ENCODE measurements at places on chromosomes 6 and 20.
A peak's percentile ranks its signal among the peaks of the same experiment; 100 is the strongest.

DNA sequence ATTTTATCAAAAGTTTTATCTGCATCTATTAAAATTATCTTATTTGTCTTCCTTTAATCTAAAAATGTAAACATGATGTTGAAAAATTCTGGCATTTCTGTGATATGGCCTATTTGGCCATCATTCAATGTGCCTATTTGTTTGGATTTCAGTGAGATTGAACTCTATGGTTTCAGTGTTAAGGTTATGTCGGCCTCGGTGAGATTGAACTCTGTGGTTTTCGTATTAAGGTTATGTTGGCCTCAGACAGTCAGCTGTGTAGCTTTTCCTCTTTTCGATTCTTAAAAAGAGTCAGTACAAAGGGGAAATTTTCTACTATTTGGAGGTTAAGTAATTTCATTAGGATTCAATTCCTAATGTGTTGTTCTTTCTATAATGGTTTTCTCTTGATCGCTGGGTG lies 320.6 kb downstream of the PACRG start:
- DNase-seq, result no peak

- DNase-seq, result no peak
Observed at GRCh38 chr20:32356622-32357374, 1.3 kb upstream of the ASXL1 start.

DNA sequence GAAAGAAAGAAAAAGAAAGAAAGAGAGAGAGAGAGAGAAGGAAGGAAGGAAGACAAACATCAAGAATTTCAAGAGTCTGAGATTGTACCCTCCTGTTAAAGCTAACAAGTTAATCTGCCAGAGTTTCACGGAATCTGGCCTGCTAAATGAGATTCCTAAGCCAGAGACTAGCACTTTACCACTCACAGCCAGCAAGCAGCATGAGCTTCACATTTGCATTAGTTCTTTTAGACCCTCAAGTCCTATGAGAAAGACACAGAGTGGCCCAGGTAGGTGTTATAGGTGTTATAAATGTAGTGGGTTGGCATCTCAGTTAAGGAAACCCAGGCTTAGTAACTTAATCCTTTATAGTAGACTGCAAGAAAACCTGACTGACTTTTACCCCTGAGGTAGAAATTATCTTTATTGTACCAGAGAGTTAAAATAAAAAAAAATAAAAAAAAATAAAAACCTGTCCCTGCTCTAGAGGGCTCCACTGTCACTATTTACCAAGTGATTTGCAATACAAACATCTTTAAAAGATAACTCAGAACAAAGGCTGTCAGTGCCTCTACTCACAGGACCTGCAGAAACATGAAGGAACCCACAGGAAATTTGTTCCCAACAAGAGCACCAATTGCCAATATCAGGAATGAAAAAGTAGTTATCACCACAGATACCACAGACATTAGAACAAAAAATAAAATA lies 9.7 kb upstream of the IBTK start:
- DNase-seq, result no peak

DNA sequence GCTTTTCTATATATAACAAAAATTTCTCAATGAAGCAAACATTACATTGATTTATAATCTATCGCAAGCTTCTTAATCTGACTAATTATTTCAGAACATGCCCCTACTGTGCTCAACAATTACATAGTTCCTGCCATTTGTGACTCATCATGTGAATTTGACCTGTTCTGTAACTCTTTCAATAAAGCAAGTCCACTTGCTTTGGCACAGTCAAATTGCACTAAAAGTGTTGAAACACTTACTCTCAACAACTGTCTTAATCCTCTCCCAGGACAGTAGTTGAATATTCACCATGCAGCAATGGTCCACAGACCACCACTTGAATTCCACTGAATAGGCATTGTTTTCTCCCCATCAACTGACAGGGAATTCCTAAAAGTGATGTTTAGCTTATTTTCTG lies 67.7 kb upstream of the SPTLC3 start:
- DNase-seq, result no peak

- DNase-seq, result no peak
Observed at GRCh38 chr6:110093981-110094380, 85.5 kb downstream of the WASF1 start.

DNA sequence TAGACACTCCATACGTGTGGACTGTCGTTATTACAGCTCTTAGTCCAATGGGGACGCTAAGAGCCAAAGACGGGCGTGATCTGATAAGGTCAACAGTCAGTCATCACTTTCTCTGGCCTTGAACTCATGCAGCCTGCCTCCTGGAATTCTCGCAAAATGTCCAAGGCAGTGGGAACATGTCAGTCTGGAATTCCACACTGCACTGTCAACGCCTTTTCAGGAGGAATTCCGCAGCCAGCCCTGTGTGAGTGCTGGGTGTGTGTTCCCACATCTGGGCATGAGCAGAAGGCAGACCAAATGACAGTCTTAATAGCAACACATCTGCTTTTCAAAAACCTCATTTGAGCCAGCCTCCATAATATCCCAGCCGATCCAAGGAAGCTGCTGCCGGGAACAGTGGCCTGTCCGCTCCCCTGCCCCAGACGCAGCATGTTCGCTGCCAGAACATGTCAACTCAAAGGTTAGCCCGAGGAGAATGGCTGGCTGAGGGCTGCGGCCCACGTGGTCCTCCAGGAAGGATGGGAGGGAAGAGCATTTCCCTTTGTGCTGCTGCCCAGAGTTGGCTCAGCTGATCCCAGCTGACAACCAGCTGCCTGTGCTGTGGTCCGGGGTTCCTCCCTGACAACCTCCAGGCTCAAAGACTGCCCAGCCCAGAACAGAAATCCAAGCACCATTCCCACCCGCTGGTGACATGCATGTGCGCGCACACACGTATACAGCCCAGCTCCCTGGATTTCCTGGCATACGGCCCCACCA lies 103.1 kb downstream of the SULF2 start:
- no peak for DNase-seq

DNA sequence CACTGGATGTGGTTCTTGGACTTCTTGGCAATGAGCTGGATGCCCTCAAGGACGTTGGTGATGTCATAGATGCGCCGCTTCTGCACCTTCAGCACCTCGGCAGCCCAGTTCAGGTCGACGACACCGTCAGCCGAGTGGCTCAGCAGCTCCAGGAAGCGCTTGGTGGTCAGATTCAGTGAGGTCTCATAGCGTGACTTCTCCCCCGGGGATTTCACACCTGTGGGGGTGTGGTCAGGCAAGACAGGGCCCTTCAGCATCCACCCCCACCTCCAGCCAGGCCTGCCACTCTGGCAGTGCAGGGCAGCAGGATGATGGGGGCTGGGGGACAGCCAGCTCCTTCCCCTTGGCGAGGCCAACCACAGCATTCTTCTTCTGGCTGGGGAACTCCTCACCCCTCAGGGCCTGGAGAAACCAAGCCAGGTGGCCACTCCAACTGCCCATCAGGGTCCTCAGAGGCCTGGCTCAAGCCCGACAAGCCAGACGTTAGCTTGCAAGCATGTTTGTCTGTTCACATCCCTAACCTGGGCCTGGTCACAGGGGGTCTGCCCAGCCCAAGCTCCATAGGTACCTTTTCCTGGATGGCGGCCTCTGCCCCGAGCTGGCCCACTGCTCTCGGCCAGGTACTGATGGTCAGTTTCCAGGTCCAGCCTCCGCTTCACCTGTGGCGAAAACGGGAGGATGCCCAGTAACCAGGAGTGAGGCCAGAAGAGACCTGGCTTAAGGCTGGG lies 5.7 kb upstream of the NECAB3 start:
- DNase-seq, result peak; percentile 39

DNA sequence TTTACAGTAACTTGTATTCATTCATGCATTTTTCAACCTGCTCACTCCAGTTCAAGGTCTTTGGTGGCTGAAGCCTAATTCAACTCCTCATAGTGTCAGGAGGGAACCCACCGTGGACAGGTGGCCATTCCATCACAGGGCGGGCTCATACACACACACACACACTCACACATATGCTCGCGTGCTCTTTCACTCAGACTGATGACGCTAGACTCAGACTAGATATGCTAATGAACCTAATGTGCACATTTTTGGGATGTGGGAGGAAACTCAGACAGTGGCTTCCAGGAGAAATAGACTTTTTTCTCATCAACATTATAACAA lies 56.7 kb downstream of the TRIM27 start:
- no peak for DNase-seq

GRCh38 chr20:4230651-4231050 lies 215.3 kb upstream of the RNF24 start:
- no peak for DNase-seq

DNA sequence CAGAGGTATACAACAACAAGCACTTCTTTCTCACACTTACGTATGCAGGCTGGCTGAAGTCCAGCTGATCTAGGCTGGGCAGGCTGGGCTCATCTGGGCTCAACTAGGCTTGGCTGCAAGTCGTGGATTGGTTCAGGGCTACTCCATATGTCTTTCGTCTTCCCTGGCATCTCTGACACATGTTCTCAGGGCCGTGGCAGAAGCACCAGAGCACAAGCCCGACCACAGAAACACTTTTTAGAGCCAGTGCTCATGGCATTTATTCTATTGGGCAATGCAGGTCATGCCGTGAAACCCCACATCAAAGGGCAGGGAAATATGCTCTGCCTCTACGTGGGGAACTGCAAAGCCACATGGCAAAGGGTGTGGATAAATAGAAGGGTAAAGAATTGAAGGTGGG lies 93.8 kb downstream of the RIN2 start:
- DNase-seq, result no peak

GRCh38 chr20:53379833-53380120 lies 213.9 kb downstream of the ZNF217 start:
- no peak for DNase-seq

DNA sequence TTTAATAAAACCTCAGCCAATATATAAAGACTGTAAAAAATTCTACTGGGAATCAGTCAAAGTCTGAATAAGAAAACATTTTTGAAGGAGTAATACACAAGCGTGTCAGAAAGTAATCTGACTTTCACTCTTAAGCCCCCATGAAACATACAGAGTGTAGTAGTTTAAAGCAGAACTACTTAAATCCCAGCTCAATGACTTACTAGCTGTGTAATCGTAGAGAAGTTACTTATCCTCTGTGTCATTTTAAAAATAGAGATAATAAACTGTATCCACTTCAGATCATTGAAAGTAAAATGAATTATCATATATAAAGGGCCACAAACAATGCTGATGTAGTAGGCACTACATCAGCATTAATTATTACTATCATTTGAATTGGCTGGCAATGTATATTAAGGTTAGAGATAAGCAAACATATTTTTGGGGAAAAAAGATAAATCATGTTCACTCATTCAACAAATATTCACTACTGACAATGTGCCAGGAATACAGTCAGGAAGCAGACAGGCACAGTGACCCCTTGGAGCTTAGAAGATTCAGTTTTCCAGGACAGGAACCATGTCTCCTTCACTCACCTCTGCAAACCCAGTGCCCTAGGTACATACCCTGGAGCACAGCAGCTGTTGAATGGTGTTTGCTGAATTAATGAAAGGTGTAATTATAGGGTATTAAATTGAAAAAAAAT lies 14.4 kb downstream of the REPS1 start:
- no peak for DNase-seq

- DNase-seq, result no peak
Observed at GRCh38 chr6:154361476-154361875, 4.9 kb upstream of the IPCEF1 start.

DNA sequence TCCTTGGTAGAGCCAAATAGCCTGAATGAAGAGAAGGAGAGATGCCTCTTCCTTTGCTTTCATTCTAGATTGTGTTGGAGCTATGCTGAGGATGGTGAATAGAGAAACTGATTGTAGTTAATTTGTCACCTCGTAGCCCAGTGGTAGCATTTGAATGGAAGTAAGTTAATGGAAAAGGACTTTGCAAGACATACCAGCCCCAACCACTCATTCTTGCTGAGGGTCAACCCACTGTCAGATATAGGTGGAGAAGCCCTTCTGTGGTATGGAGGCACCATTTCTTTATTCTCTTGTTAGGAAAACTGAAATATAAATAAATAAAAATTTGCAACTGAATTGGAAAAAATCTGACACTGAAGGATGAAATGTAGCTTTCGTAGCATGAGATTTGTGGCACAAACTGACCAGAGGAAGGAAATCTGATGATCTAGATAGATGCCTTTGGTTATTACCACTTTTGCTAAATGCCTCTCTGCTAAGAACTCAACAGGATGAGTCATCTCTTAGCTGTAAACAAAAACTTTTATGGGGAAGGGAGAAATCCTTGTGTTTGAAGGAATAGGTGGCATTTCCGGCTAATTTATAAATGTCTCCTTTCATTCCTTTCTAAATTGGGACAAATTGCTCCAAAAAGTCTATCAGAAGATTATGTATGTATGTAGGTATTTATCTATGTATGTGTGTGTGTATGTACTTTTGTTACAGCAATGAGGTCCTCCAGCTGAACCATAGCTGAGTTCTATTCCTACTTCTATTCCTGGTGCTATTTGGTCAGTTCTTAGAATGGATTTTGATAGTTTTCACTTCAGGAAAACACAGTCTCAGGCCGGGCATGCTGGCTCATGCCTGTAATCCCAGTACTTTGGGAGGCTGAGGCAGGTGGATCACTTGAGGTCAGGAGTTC lies 76.5 kb upstream of the SUPT3H start:
- no peak for DNase-seq

DNA sequence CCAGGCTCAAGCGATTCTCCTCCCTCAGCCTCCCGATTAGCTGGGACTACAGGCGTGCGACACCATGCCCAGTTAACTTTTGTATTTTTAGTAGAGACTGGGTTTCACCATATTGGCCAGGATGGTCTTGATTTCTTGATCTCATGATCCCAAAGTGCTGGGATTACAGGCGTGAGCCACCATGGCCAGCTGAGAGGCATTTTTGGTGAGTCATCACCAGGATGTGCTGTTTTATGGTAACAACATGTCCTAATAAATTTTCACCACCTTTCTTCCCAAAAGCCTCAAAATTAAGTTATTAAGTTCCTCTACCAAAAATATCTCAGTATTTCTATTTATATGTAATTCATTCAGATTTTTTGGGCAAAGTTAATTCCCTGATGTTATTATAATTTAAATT lies 53.5 kb downstream of the COL21A1 start:
- DNase-seq, result no peak

GRCh38 chr6:82249381-82250253 lies 2.1 kb upstream of the IBTK start:
- DNase-seq, result no peak

- DNase-seq, result no peak
Observed at GRCh38 chr6:97919631-97920030, 636.6 kb upstream of the MMS22L start.

GRCh38 chr6:51928320-51928719 lies 159.1 kb downstream of the PKHD1 start:
- no peak for DNase-seq

GRCh38 chr6:20153194-20153593 lies 59.1 kb downstream of the MBOAT1 start:
- DNase-seq, result no peak

Measured in activated T-helper 1 cell treated with Interleukin-2 at 50 U/mL for 16 hours (primary cell).